ENCODE measurements at places on chromosomes 1 and 21.

DNA sequence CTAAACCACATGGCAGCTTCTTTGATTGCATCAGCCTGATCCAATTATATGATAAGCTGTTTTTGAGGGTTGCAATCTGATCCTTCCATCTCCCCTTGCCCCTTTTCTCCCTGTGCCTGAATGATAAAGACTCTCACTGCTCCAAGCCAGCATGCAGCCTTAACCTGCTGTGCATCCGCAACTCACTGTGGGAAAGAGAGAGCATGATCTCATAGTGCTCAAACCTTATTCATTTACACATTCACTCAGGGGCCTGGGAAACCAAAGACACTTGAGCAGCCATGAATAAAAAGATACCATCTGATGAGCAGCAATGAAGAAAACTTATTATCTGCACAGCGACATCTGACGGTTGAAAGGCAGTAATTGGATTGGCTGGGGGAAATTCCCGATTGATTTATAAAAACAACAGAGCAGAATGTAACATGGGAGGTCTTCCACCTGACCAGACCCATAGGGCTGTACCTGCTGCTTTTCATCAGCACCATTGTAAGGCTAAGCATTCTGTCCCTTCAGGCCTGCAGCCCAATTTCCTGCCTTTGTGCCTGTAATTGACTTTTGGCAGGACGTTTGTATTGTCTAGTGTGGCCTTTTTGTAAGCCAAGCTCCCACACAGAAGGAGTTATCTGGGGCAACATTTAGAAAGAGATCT lies 62.5 kb downstream of the KIAA0040 start:
- DNase-seq, result no peak

- no peak for DNase-seq
Observed at GRCh38 chr1:13667691-13668090, 32.3 kb upstream of the PRDM2 start.

DNA sequence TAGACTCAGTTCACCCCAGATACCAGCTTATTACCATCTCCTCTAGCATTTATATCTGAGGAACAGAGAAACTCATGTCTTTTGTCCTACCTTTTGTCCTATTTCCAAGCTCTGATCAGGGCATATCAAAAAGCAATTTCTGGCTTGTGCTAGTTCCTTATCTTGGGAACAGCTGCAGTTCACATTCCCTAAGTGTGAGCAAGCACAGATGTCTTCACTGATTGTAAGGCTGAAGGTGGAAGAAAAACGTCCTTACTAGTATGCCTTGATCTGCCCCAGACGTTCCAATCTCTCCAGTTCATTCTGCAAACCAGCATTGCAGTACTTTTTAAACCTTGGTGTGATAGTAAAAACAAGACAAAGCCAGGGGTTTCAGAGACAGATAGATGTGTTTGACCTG lies 139.8 kb downstream of the NCAM2 start:
- no peak for DNase-seq

- DNase-seq, result no peak
Observed at GRCh38 chr1:30160999-30161689, 562.2 kb downstream of the MATN1 start.

DNA sequence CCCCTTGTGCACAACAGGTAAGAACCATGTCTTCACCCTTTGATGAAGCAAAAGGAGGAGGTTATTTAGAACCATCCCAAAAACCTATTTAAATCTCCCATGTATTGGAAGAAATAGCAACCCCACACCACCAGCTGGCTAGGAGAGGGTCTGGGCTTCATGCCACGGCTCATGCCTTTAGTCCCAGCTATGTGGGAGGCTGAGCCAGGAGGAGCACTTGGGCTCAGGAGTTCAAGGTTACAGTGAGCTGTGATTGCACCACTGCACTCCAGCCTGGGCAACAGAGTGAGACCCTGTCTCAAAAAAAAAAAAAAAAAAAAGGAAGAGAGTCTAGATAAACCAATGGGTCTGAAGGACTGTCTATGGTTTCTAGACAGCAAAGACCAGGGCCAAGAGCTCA lies 197.9 kb upstream of the COA6 start:
- DNase-seq, result no peak

DNA sequence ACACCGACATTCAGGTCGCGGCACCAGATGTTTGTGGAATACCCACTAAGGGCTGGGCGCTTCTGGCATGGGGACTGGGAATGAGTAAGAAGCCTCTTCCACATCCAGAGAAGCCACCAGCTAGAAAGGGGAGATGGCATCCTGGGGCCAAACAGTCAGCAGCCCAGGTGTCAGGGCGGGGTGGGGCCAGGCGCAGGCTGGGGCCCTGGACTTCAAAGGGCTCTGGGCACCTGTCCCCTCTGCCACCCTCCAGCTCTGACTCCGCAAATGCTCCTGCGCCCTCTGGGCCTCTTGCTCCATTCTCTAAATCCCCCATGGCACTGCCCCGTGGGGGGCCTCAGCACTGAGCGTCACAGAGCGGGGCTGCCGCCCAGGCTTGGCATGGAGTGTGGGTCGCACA lies 70.4 kb downstream of the MEGF6 start:
- DNase-seq, result no peak

DNA sequence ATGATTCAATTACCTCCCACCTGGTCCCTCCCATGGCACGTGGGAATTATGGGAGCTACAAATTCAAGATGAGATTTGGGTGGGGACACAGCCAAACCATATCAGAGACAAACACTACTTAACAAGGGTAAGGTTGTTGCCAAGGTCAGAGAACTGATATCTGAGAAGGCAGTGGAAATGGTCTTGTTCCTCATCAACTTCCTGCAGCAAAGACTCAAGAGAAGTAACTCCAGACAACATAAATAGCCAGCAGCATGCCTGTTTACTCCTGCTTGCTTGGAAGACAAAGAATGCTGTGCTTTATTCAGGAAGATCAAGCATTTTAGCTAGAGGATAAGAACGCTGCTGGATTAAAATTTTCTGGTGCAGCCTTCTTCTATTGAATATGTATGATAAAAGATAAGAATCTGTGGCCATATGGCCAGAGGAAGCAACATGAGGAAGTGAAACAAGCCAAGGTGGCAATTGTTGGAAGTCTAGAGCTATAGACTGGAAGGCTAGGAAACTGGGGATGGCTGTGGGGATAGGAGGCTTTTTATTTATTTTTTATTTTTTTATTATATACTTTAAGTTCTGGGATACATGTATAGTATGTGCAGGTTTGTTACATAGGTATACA lies 36.4 kb downstream of the DDAH1 start:
- no peak for DNase-seq

GRCh38 chr1:61388566-61388965 lies 306.2 kb downstream of the NFIA start:
- no peak for DNase-seq

DNA sequence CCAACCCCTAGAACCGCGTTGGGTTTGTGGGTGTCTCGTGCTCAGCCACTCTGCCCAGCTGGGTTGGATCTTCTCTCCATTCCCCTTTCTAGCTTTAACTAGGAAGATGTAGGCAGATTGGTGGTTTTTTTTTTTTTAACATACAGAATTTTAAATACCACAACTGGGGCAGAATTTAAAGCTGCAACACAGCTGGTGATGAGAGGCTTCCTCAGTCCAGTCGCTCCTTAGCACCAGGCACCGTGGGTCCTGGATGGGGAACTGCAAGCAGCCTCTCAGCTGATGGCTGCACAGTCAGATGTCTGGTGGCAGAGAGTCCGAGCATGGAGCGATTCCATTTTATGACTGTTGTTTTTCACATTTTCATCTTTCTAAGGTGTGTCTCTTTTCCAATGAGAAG lies 18.7 kb downstream of the TFF3 start:
- DNase-seq, result no peak

GRCh38 chr21:44401386-44402160 lies 48.2 kb downstream of the TRPM2 start:
- no peak for DNase-seq

DNA sequence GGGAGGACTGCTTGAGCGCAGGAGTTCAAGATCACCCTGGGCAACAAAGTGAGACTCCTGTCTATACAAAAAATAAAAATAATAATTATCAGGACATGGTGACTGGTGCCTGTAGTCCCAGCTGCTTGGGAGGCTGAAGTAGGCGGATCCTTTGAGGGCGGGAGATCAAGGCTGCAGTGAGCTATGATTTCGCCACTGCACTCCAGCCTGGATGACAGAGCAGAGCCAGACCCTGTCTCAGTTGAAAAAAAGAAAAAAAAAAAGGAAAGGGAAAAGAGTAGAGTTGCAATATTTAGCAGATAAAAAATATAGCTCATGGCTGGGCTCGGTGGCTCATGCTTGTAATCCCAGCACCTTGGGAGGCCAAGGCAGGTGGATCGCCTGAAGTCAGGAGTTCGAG lies 3.3 kb upstream of the S1PR1 start:
- DNase-seq, result no peak

GRCh38 chr1:119394085-119394484 lies 20.9 kb upstream of the HSD3B2 start:
- DNase-seq, result no peak

- DNase-seq, result no peak
Observed at GRCh38 chr1:12342401-12343003, 112.7 kb downstream of the VPS13D start.

DNA sequence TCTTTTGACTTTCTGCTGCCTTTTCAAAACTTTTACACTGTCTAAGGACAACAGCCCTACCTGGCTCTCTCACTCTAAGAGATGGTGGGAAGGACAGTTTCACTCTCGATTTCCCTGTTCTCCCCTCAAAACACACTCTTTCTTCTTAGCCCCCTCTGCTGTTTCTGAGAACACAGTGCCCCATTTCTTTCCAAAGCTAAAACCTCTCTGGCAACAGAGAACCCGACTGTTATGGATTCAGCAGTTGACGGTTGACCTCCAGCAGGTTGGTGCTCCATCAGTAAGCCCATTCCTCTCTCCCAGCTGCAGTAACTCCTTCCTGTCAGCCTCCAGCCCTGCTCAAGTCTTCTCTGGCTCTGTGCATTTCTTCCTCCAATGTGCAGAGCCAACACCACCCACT lies 88.2 kb upstream of the ABCD3 start:
- DNase-seq, result no peak
